ENCODE measurements at places on chromosomes 7 and 10. TPM values are rescaled to one million over a fixed set of nuclear protein-coding genes. Genes with fewer than 3 reads are reported as not detected.

Gene SLC16A12
- not detected for polyA plus RNA-seq

Gene LIPJ
- polyA plus RNA-seq, result 0.18 TPM

DNA sequence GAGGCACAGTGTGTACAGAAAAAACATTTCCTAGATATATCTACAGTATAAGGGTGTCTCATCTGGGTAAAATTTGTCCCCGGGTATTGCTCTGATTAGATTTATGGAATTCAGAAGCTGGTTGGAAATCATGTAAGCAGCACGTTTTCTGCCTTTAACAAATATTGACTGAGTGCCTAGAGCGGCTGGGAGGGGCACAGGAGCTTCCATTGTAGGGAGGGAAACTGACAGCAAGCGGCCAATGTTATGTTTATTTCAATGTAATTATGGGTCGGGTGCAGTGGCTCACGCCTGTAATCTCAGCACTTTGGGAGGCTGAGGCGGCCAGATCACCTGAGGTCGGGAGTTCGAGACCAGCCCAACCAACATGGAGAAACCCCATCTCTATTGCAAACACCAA is 4.4 kb upstream of the RFC2 start:
- no peak for DNase-seq

- DNase-seq, result no peak
These were observed 115.0 kb downstream of the FZD1 start for GRCh38 chr7:91379236-91379635.

DNA sequence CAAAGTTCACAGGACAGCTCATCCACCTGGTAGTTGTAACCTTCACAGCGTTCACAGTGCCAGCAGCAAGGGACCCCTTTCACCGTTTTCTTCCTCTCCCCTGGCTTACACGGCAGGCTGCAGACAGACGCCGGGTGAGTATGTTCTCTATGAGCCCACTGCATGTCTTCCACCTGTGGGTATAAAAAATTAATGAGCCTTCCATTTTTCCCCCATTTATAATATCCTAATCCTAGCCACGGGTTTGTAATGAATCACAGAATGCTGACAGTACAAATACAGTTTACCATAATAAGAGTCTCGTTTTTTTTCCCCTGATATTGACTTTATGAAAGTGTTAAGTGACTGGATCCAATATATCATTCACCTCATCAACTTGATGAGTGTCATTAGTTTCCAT is 719.0 kb downstream of the GRM8 start:
- no peak for DNase-seq

DNA sequence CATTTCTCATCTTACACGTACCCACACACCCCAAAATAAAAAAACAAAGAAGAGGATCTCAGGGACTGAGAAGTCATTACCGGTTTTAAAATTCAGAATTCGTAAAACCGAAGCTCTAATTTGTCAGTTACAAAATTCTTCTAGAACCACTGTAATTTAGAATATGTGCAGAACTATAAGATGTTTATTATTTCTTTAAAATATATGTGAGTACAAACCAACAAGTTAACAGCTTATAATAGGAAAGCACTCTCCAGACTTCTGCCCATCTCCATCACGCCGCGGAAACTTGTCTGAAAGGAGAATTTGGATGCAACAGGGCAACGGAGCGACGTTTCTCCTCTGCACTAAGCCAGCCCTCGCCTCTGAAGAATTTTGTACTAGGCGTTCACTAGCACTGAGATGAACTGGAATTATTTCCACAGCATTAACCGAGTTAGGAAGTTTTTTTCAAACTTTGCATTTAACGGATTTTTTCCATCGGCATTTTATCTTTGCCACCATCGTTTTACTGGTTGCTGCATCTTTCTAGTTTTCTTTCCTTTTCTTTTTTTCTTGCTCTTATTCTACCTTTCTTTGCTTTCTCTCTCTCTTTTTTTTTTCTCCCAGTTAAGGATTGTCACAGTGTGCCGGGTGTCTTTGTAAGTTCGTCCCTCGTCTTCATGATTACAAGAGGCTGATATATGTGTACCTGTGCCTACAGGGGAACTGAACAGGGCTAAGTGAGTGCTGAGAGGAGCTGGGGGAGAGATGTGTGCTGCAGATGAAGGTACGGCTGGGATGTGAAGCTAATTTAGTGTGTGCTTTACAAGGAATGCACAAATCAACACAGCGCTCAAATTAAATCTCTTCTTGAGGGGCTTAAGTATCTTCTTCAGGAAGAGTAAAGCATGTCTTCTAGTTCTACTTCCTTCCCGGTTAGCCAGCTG is 295.9 kb upstream of the NFE2L3 start:
- peak; percentile 74 for DNase-seq

DNA sequence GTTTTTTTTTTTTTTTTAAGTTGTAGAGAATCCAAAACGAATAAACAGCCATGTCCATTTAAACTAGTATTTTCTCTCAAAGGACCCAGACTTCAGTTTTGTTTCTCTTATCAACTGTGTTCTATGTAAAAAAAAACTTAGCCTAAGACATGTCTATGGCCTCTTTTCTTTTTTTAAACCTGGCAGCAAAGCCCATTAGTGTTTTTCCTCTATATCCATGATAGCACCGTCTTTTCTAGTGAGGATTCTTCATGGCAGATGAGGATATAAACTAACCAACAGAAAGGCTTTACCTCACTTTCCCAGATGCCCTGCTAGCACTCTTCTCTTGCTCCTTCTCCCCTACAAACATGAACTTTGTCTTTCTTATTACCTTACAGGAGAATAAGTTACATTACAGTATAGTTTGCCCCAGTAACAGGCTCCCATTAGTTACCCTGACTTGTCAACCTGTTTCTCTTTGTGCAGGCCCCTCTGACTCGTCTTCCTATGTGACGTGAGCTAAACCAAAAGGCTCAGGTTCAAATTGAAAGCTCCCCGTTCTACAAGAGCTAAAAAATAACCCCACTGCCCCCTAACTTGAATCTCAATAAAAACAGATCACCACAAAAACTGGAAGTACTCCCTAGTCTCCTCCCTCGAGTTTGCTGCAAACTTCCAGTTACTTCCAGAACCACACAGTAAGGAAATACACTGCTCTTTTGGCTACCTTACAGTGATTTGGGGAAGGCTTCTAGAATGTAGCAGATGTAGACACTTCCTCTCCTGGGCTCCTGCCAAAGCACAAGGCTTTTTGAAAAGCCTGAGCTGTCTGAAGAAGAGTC is 20.1 kb downstream of the P4HA1 start:
- DNase-seq, result peak; percentile 86

GRCh38 chr7:15684871-15685270 is 1.6 kb downstream of the MEOX2 start:
- DNase-seq, result peak; percentile 3

GRCh38 chr7:51286401-51286800 is 30.2 kb downstream of the COBL start:
- no peak for DNase-seq

DNA sequence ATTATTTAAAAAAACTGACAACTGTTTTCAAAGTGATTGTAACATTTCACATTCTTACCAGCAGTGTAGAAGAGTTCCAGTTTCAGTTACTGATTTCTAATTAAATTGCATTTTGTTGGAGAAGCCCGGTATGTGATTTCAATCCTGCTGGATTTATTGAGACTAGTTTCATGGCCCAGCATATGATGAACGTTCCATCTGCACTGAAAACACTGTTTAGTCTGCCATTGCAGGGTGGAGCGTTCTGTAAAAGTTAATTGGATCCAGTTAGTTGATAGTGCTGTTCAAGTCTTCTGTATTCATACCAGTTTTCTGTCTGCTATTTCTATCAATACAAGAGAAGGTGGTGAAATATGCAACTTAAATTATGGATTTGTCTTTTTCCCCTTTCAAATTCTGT is 37.3 kb upstream of the CCNY start:
- no peak for DNase-seq
